ENCODE measurements at places on chromosomes 3 and 15. TPM values are rescaled to one million over a fixed set of nuclear protein-coding genes. Genes with fewer than 3 reads are reported as not detected.

The SI gene
- polyA plus RNA-seq = not detected

DNA sequence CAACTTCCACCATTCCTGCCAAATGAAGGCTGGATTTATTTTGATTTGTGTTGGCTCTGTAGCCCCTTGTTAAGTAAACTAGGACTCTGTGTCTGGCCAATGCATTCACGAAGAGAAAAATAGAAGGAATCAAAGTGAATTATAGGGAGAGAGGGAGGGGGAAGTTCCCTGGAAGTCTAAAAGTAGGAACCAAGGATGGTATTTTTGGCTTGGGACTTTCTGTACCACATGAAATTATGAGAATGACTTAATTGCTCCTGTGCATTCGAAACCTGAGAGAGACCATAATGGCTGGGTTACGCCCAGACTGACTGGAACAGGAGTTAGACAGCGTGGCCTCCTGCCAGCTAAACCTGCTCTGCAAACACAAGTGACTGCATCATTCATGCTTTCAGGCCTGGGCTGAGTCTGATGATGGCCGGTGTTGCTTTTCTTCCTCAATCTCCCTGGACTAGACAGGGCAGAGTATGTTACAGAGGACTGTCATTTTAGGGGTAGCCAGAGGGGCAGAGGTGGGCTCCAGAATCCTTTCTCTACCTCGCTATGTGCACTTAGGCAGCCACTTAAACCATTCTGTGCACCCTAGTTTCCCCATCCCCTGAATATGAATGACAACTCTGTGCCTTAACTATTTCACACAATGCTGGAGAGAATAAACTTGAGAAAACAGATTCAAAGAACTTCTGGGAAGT is 58.9 kb downstream of the MYO1E start:
- no peak for DNase-seq

GRCh38 chr3:181689546-181689945 is 22.2 kb upstream of the SOX2 start:
- DNase-seq = no peak

The USP50 gene
- 1.5 TPM for polyA plus RNA-seq

The PTH1R gene
- polyA plus RNA-seq = 178 TPM

DNA sequence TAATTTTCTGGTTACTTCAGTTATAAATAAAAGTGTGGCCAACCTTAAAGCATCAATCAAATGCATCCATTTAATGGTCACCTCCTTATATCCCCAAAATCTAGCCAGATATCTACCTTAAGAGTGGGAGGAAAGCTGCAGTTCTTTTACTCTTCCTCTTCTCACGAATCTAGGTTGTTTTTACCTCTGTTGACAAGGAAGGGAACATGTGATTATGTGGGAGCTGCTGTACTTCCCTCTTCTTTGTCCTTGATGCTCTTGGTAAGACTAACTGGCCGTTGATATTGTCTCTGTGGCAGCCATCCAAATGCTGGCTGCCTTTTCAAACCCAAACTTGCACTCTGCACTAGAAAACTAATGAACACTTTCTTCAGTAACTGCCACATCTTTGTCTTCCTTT is 275.3 kb upstream of the CADM2 start:
- no peak for DNase-seq

DNA sequence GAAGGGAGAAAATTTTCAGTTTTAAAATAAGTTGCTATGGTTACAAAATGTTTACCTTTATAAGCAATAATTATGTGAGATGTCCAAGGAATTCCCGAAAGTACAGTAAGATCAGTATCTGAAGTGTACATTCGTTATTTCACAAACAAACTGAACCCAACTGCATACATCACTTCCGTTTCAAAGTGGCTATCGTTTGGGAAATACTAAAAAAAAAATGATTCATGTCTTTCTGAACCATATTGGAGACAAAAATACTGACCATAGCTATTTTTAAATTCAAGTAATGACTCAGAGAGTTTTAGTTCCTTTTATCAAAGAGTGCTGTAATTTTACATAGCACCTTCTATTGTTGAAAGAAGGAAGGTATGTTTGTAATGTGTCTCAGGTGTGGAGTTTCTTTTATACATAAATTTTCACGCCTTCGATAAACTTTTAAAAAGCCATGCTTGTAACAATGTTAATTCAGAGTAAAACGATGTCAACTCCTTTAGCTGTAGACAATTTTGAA is 8.0 kb upstream of the ANKRD28 start:
- no peak for DNase-seq

The CCR9 gene
- 0.05 TPM for polyA plus RNA-seq

DNA sequence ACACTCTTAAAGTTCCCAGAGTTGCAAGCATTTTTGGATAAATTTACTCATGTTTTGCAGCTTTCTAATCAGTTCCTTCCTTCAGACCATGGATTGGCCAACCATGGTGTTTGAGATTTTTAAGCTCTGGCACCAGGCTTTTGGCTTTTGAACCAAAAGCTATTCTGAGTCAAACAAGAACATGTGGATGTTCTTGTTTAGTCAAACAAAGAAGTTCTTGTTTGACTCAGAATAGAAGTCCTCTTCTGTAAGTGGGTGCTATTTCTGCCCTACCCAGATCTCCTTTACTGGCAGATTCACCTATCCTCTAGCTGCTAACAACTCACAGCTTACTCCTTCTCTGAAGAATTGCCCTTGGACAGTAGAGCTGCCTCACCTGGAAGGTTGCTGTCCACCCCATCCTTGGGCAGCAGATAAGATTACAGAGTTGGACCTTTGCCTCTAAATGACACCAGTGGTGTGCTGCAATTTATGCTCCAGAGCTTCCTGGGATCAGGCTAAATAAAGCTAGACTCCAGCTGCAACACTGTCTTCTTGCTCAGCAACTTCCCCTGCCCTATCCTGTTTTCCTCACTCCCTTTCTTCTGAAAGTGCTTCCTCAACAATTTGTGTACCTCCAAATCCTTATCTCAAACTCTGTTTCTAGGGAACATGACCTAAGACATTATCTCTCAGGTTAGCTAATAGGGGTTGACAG is 65.6 kb downstream of the COL6A6 start:
- no peak for DNase-seq

- no peak for DNase-seq
Measured at GRCh38 chr3:110106805-110107204, 769.5 kb upstream of the DPPA4 start.

The ALS2CL gene
- 12.4 TPM for polyA plus RNA-seq

The CELF6 gene
- polyA plus RNA-seq = 5.1 TPM

- DNase-seq = no peak
Measured at GRCh38 chr3:151863611-151864010, 9.8 kb upstream of the SUCNR1 start.
